Cortex of kidney (tissue), 1 donor: ENCODE measurements at places on chromosomes 2 and 18.

DNA sequence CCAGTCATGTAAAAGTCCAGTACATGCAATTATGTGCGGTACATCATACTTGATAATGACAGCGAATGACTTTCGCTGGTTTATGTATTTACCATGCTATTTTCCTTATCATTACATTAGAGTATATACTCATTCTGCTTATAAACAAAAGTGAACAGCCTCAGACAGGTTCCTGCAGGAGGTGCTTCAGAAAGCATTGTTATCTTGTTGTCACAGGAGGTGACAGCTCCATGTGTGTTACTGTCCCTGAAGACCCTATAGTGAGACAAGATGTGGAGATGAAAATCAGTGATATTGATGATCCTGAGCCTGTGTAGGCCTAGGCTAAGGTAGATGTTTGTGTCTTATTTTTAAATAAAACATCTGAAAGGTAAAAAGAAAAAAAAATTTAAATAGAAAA, 15.3 kb upstream of the MPPE1 start:
- no peak for DNase-seq

GRCh38 chr2:227655454-227655853, 11.2 kb upstream of the SCYGR5 start:
- no peak for DNase-seq

- no peak for DNase-seq
Measured at GRCh38 chr18:24868760-24869237, 408.4 kb downstream of the HRH4 start.

DNA sequence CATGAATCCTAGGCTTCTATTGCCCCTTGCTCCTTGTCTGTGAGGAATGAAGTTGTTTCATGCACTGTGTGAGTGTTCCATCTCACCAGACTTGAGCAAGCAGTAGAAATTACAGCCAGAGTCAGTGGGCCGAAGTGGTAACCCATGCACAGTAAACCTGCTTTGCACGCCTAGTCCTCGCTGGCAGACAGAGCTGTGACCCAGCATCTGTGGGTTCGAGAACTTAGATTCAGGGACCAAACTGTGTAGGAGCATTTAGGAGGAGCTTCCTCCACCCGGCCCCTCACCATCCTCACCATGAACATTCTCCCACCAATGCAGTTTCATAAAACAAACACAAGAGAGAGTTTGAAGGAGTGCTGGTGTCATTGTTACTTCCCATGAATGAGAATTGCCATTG, 21.6 kb upstream of the TEX51 start:
- no peak for DNase-seq

- no peak for DNase-seq
Measured at GRCh38 chr2:165369131-165369897, 100.2 kb upstream of the CSRNP3 start.
